Dermis blood vessel endothelial cell (primary cell): ENCODE measurements at places on chromosomes 2 and 18.

GRCh38 chr18:38307914-38308313 lies 742.3 kb upstream of the CELF4 start:
- no peak for DNase-seq

- DNase-seq: no peak
Measured at GRCh38 chr18:72697706-72698105, 153.6 kb upstream of the CBLN2 start.

GRCh38 chr18:79494936-79495335 lies 99.2 kb downstream of the NFATC1 start:
- DNase-seq: no peak

- DNase-seq: no peak
Measured at GRCh38 chr18:56168049-56168781, 470.2 kb downstream of the TXNL1 start.

GRCh38 chr2:94767336-94767735 lies 103.9 kb upstream of the TEKT4 start:
- DNase-seq: no peak

DNA sequence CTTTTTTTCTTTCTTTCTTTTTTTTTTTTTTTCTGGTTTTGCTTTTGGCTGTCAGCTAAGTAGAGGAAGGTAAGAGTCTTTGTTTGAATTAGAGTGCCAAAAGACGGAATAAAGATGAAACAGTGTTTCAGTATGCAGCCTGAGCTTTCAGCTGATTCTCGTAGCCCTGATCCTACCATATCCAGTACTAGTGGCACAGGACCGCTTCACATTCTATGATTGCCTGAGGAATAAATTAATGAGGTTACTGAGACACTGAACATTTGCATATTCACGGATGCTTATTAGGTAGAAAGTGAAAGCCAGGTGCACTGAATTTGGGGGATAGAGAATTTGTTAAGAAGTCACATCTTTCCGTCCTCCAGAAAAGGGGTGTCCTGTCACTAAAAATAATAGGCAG lies 421.5 kb upstream of the POU3F3 start:
- DNase-seq: no peak

DNA sequence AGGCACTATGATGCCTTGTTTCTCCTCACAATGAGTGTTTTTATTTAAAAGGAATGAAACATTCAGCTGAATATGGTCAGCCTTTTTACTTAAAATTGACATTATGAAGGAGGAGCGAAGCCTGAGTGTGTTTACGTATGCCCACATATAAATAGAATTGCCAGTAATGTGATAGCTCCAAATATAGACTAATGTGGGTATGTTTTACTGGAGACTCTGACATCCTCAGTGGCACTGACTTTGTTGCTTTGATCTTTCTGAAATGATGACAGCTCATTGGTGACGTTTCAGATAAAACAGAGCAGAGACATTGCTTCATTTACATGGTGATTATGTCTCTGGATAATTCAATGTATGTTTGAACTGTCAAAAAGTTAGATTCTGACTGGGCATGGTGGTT lies 167.0 kb downstream of the MGAT5 start:
- DNase-seq: no peak

- DNase-seq: no peak
Measured at GRCh38 chr2:8552293-8552801, 129.5 kb upstream of the ID2 start.

DNA sequence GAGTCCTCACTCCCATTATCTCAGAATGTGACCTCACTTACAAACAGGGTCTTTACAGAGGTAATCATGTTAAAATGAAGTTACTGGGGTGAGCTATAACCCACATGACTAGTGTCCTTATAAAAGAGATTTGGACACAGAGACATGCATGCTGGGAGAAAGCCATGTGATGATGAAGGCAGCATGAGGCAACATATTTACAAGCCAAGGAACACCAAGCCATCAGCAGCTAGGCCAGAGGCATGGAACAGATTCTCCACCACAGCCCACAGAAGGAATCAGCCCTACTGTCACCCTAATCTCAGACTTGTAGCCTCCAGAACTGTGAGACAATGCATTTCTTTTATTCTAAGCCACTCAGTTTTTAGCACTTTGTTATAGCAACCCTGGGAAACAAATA lies 171.9 kb downstream of the EN1 start:
- no peak for DNase-seq

DNA sequence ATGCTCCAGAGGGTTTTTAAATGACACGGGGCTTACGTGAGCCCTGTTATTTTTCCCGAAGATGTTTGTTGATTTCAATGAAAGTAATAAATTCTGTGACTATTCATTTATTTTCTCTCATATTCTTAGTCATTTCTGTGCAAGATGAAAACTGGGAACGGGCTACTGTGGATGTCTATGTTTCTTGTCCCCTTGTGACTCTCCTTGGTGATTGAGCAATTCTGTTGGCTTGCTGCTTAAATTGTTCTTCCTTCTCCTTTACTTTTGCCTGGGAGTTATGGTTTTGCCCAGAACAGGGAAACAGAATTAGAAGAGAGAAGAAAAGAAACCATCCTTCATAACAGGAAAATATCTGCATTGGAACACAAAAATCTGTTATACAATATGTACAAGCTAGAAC lies 508.2 kb upstream of the DSEL start:
- DNase-seq: no peak

DNA sequence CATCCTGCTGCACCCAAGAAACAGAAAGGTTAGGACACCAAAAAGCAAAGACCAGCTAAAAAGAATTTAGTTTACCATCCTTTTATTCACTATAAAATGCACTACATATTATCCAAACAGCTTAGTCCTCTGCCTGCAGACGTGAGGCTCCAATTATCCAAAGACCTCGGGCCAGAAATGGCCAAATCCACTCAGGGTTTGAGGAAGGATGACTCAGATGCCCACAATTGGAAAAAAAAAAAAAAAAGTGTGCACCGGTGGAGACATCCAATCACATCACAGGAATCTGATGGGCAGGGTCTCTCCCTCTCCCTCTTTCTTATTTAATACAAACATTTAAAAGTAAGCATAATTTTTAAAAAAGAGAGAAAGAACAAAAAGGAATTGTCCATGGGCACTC lies 65.7 kb downstream of the TRABD2A start:
- DNase-seq: no peak

GRCh38 chr18:36194600-36195315 lies 7.5 kb downstream of the MOCOS start:
- DNase-seq: no peak

- no peak for DNase-seq
Measured at GRCh38 chr2:188379748-188380147, 88.1 kb downstream of the GULP1 start.

- no peak for DNase-seq
Measured at GRCh38 chr18:36419900-36420531, 122.5 kb downstream of the FHOD3 start.

DNA sequence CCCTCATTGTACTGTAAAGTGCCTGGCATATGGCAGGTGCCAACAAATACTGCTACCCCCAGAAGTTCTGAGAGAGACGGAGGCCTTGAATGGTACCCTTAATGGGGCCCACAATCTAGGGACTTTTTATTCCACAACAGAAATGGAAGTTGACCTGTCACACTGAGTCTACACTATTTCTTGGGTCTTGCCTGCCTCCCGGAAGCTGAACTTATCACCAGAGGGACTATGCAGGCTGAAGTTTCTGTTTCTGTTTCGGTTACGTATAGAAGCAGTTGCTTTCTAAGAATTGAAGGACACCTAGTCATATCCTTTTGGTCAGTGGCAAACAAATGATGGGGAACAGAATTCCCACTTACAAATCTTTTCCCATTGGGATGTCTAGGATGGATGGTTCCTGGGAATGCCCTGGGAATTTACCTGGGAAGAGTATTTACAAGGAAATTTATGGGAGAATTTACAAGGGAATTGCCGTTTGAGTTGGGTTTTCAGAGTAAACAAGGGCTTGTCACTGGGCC lies 74.2 kb downstream of the HS1BP3 start:
- DNase-seq: peak; percentile 54

DNA sequence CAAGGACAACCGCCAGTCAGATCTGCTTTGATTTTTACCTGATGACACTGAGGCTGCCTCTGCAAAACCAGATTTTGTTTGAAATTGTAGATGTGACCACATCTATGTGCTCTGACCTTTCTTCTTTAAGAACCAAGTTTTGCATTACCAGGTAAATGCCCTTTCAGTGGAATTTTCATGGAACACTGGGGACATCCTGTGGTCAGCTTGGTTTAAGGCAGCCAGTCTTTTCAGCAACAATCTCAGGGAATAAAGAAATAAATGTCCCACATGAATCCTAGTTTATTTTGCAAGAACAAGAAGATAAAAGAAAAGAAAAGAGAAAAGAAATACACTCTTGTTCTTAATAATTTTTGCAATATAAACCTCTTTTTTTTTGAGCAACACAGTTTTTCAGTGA lies 90.6 kb downstream of the POU3F3 start:
- peak; percentile 4 for DNase-seq

DNA sequence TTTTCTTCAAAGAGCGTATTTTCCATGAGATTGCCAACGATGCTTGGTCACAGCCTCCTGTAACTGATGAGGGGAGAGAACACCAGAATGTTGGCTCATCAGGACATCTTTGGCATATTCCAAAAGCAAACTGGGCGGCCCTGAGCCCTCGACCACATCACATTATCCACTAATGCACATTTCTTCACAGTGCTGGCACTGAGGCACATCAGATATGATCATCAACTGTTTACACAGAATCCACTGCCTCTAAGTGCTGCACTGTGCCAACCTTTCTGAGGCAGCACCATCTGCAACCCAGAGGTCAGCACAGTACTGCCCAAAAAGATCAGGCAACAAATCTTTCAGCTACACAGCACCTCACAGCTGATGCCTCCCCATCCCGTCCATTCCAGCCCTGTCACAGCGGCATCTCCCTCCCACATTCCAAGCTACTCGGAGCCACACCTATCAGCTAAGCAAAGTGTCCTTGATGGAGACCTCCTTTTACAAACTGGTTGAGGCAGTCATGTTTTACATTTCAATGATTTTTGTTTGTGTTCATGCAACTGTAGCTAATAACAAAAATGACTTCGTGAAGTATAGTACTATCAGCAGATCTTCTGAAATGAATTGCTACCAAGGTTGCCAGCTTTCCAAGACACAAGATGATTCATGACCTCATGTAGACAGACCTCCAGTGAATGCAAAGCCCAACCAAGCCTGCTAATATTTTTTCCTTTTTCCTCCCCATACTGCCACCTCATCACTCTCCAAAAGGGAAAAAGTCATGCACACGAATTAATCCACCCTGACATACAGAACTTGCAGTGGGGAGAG lies 32.3 kb downstream of the MYO5B start:
- no peak for DNase-seq

DNA sequence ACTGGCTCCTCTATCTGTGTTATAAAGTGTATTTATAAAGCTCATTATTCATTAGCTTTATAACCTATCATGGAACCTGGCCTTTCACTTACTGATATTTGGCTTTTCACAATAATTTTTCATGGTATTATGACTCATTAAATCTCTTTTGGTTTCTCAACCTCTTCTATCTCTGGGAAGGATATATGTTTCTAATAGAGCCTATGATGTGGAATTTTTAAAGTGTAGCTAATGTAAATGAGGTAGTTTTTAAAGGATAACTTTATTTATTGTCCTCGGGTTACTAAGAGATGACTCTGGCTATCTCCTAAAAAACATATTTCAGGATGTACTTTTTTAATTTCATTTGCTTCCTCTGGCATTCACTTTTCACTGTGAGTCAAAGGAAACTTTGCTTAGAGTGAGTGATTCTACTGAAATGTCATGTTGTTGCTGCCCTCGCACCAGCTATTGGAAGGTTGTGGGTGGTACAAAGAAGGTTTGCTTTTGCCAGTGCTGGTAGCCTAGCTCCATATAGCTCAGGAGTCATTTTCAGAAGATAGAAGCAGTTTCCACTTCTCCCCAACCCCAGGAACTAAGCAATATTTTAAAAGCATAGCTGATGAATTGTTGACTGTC lies 85.2 kb upstream of the RPE start:
- DNase-seq: no peak

DNA sequence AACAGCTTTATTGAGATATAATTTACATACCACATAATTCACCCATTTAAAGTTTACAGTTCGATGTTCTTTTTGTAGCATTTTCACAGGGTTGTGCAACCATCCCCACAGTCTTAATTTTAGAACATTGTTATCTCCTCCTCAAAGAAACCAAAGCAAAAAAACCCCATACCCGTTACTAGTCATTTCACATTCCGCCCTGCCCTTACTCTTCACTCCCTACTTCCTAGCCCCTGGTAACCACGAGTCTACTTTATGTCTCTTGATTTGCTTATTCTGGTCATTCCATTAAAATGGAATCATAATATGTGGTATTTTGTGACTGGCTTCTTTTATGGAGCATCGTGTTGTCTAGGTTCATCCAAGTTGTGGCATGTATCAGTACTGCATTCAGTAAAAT lies 137.7 kb downstream of the TANC1 start:
- no peak for DNase-seq

DNA sequence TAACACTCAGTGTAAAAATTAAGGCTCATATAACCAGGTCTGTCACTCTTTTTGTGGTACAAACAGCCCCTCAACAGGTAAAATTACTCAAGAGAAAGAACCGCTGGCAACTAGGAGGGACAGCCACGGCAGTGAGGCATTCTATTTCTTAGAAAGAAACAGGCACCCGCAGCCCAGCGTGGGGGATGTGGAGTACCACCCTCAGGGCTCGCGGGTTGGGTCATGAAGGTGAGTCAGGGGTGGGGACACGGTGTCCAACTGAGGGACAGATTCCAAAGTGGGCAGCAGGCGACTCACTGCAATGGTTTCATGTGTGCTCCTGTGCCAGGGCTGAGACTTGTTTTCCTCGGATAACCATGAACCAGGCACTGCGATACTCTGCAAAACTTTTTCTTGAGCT lies 129.4 kb downstream of the DTNB start:
- DNase-seq: no peak

- DNase-seq: no peak
Measured at GRCh38 chr2:214577769-214578168, 166.9 kb downstream of the VWC2L start.

GRCh38 chr2:154452906-154453493 lies 245.5 kb upstream of the KCNJ3 start:
- DNase-seq: no peak

- DNase-seq: peak; percentile 35
Measured at GRCh38 chr2:144595279-144595678, 75.4 kb upstream of the ZEB2 start.

DNA sequence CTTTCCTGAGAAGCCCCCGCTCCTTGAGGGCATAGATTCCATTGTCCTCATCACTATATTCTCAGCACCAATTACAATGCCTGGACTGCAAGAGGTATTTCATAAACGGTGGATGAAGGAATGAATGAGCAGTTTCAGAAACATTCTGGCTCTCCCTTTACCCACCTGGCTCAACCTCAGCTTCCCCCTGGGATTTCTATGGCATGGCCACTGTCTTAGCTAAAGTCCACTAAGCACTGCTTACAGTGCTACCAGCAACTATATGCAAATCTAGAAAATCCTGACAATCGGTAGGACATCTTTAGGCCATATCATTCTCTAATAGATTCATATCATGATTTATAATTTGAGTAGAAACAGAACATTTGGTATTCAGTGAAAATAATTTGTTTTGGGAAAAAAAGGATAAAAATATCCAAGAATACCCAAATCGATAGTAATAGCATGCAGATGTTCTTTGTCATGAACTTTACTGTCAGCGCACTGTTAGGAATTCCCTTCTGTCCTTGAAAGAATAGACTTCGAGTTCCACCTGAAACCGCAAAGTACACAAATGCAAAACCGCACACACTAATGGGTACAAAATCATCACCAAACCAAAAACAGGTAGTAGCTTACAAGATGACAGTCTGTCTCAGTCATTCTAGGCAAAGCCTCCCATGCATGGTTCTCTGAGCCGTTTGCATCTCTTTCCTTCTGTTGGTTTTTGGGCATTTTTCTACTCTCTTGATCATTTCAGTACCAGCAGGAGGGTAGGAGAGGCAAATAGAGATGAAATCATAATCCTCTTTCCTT lies 303.6 kb upstream of the ID2 start:
- no peak for DNase-seq
